ENCODE measurements at places on chromosomes 1 and 21.

DNA sequence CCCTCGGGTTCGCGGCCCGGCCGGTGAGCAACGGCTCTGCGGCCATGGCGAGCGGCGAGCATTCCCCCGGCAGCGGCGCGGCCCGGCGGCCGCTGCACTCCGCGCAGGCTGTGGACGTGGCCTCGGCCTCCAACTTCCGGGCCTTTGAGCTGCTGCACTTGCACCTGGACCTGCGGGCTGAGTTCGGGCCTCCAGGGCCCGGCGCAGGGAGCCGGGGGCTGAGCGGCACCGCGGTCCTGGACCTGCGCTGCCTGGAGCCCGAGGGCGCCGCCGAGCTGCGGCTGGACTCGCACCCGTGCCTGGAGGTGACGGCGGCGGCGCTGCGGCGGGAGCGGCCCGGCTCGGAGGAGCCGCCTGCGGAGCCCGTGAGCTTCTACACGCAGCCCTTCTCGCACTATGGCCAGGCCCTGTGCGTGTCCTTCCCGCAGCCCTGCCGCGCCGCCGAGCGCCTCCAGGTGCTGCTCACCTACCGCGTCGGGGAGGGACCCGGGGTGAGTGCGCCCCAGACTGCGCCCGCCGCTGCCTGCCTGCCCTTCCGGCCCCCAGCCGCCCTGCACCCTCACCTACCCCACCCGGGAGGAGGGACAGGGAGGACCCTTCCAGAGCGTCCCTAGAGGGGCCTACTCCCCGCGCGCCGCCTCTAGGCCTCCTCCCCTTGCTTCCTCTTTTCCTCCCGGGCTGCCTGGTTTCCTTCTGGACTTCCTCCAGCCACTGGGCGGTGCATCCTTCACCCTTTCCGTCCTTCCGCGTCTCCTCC, at the start of gene RNPEP:
RNPEP (plus strand) TSS at position 26 of the 757 bp plus-strand sequence; CDS start at position 45, 19 bp downstream.
- DNase-seq, result peak; percentile 80

DNA sequence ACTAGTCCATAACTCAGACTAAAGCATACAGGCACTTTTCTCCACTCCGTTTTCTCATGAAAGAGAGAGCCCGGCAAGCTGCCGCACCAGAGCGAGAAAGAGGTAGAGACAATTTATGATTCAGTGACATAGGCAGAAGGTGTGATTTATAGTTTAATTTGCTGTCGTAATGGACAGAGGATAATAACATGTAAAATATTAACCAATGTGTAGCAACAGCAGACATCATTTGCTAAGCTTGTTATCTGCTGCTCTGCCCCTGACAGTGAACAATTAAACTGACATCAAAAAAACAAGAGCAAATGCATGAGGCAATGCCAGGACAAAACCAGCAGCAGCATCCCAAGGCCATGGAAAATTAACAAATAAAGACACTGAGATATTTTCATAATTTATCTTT, 214.0 kb downstream of the ATG4C start:
- DNase-seq, result no peak

GRCh38 chr21:35149698-35150097, 100.6 kb upstream of the RUNX1 start:
- DNase-seq, result no peak

DNA sequence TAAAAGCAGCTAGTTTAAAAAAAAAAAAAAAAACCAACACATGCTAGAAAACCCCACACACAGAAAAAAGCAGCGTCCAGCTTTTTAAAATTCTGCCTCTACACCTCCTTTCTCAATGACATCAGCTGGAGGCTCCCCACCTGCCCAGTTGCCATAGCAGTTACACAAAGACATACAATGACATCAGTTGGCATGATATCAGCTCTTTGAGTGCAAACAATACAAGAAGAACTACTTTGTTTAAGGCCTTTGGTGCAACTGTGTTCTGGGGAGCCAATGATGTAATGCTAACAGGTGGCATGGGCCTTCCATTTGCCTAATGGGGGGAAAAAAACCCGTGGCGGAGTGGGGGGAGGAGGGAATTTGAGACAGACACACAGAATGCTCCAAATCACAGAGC, 32.9 kb downstream of the DUSP10 start:
- peak; percentile 99 for DNase-seq

- no peak for DNase-seq
These were observed 28.6 kb downstream of the AGPAT3 start for GRCh38 chr21:43893536-43894205.

DNA sequence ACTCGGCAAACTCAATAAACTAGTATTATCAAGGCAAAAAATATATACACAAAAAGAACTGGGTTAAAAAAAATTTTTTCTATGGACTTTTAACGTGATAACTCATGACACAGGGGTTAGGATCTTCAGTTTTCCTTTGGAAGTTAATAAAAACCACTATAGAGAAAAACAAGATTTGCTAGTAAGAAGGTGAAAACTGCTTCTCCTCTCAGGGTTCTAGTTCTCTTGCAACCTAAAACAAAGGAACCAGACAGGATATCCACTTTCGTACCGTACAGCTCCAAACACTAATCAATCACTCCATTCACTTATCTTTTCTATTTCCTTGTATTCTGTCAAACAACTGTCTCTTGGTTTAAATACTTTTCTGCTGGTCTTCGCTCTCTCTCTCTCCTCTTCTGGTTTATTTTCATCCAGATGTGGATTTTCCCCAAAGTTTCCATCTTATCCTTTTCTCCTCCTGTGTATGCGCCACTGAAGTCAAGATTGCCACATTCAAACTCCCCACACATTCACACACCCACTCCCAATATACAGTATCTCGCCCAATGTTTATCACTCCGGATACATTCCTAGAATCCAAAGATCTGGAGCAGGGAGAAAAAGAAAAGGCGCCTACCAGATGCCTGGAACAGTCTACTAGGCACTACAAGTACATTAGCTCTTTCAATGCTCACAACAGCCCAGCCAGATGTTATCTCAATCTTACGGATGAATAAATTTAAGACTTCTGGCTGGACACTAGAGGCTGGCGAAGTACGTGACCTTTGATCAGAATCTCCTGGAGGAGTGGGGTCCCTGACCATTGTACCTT, 775 bp upstream of the PRPF38B start:
- no peak for DNase-seq

DNA sequence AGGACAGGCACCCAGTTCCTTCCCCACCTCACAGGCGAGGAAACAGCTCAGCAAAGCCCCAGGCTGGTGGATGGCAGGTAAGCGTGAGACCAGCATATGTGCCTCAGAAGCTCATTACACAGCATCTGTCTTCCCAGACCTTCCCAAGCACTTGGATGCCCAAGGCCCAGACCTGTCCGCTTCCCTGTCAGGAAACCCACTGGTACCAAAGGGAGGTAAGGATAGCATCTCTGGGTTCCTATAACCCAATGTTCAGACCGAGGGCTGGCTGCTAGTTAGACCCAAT, 3.3 kb downstream of the POFUT2 start:
- DNase-seq, result no peak

DNA sequence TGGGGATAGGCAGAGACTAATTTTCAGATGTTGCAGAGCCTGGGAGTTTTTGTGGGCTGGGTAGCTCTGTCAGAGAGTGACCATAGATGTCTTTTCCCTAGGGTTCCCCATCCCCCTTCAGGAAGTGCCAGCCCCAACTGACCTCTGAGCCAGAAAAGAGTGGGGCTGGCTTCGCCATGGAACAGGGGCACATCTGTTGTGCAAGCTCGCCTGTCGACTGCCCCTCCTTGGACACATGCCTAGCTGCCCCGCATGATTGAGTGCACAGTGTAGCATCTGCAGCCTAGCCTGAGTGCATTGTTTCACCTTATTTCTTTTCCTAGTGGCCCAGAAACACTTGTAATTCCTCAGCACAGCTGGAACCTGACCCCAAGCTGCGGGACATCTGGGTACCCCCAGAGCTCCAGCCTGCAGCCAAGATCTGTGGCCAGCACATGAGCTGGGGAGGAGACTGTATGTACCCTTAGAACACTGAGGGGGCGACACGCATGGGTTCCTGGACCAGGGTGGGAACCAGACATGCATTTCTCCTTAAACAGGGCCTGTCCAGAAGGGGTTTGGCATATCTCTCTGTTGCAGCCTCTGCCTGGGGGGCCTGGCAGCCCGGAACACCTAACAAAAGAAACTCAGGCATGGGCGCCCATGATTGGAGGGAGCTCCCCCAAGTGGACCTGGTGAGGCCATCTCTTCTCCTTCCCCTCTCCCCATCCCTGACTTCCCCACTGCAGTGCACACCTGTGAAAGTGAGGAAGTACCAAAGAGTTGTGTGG, 55.2 kb downstream of the SYT14 start:
- DNase-seq, result no peak

DNA sequence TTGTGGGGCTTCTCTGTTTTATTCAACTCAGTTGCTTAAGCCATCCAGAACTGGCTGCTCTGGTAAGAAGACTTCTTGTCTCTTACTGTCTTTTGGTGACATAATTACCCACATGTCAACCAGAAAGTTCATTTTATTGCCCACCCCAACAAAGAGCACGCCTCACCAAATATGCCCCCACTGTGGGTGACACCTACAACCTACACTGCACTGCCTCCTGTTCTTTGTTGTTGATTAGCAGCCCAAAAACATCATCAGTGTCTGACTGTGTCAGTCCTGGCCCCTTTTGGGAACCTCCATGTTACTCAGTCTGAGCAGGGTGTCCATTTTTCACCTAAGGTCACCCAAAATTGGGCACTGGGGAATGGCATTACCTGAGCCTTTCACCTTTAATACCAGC, 49.3 kb downstream of the ZNF678 start:
- DNase-seq, result no peak

DNA sequence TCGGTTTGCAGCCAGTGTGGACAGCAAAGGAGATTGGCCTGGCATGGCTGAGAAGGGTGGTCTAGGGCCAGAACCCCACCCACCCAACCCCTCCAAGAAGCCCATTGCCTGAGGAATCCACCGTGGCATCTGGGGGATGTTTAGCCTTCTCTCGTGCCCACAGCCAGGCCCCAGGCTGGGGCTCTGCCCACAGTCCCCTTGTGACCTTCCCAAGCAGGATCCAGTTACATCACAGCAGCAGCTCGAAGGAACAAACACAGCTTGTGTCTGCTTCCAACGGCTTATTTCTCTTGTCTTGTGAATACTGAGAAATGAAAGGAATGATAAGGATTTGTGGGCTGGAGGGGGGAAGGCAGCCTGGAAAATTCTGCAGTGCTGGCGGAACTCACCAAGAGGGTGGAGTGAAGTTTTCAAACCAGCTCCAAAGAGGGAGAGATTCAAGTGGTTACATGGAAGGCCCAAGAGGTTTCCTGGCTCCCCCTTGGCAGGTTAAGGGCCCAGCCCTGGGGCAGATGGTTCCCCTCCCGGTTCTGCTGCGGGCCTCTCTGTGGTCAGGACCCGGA, 61.6 kb downstream of the DHRS3 start:
- DNase-seq, result no peak

DNA sequence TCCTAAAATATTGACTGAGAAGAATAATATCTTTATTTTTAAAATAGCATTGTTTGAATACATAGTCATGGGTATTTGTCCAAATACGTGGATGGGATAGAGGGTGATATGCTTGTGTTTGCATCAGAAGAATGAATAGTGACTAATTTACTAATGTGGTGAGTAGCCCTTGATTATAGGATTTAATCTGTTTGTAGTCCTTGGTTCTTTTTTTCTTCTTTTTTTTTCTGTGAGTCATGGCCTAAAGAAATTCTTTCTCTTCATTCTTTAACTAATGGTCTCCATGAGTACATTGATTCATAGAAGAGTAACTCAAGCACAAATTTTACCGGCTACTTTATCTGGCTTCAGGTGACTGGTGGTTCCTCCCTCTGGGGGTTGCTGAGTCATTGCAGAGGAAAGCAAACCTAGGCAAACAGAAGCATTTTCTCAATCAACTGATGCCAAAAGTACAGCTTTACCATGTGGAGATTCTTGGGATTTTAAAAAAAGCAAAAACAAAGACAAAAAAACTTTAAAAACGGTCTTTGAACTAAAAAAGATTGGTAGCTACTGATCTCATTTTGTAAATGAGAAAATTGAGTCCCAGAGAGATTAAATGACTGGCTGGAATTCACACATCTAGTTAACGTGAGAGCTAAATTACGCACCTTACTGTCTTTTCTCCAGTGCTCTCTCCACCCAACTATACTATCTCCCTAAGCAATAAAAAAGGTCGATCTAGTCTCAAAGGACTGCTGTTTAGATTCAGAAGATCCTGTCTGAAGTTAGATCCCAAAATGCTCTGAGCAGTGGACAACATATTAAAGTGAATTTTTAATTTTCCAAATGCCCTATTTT, 40.5 kb downstream of the AK5 start:
- peak; percentile 54 for DNase-seq

DNA sequence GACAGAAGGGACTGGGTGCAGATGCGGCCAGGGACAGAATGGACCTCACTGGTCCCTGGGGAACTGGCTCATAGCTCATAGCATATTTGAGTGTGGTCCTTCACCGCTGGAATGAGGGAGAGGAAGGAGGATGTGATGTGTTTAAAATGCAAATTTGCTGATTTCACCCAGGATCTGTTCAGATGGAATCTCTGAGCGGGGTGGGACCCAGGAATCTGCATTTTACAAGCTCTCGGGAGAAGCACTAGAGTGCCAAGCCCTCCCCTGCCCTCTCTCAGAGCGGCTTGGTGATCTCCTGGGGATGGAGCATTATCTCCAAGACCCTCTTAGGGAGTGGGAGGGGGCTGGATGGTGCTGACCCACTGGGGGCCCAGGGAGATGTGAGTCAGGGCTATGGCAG, 22.8 kb upstream of the MFN2 start:
- no peak for DNase-seq

- no peak for DNase-seq
These were observed 16.6 kb downstream of the ADARB1 start for GRCh38 chr21:45090966-45091365.

DNA sequence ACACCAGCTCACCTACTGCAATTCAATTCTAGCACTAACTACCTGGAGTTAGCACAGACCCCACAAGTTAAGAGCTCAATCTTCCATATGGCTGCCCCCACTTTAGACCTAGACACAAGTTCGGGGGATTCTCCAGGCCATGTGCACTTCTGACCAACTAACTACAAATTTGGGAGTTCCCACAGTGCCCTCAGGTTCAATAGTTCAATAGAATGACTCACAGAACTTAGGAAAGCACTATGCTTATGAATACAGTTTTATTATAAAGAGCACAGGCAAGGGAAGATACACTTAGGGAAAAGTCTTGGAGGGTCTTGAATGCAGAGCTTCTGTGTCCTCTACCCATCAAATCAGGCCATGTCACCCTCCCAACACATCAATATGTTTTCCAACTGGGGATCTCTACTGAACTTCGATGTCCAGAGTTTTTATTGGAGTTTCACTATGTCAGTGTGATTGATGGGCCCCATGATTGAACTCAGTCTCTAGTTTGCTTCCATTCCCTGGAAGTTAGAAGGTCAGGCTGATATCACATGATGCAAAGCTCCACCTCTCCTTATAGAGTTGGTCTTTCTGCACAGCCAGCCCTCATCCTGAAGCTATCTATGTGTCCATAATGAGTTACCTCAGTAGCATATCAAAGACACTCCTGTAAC, 46.1 kb downstream of the RAVER2 start:
- no peak for DNase-seq

GRCh38 chr1:228142701-228143136, 2.6 kb downstream of the GUK1 start:
- no peak for DNase-seq

DNA sequence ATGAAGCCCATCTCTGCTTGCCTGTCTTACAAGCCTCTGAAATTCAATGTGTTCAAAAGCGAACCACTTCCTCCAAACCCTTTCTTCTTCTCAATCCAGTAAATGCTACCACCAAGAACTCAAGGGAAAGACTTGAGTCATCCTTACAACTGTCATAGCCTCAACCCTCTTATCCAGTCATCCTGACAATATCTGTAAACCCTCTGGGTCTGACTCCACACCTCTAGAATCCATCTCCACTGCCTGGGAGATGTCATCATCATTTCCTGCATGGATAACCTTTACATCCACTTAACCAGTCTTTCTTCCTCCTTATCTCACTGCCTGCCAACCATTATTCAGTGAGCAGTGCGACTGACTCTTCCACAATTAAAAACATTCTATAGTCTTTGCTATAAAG, 441.1 kb downstream of the SETD4 start:
- no peak for DNase-seq
